Muscle of back (tissue), 13 donors: ENCODE measurements at places on chromosomes 1 and 21. TPM values are rescaled to one million over a fixed set of nuclear protein-coding genes. Genes with fewer than 3 reads are reported as not detected.

Gene TPRG1L
- polyA plus RNA-seq = 31.7 TPM

Gene ZNF648
- polyA plus RNA-seq = 0.05 TPM

Gene KCNN3
- 8.5 TPM for polyA plus RNA-seq

Gene CD1B
- not detected for polyA plus RNA-seq

Gene CD52
- 11.5 TPM for polyA plus RNA-seq

Gene OR2L8
- polyA plus RNA-seq = not detected

Gene CSMD2
- polyA plus RNA-seq = 0.83 TPM

Gene SPRR2G
- not detected for polyA plus RNA-seq

Gene FCRL1
- 1.4 TPM for polyA plus RNA-seq

DNA sequence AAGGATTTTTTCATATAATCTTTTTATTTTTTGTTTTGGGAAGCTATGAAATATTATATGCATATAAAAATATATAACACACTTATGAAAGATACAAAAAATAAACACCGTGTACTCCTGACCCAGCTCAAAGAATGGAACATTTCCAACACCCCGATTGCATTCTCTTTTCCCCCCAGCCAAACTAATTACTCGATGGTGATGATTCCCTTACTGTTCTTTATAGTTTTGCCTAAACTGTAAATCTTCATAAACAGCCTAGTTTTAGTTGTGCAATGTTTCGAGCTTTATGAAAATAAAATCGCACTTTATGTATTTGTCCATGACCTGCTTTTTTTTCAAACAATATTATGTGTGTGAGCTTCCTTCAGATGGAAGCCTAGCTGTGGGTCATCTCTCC, 352.0 kb upstream of the KAZN start:
- DNase-seq = no peak

DNA sequence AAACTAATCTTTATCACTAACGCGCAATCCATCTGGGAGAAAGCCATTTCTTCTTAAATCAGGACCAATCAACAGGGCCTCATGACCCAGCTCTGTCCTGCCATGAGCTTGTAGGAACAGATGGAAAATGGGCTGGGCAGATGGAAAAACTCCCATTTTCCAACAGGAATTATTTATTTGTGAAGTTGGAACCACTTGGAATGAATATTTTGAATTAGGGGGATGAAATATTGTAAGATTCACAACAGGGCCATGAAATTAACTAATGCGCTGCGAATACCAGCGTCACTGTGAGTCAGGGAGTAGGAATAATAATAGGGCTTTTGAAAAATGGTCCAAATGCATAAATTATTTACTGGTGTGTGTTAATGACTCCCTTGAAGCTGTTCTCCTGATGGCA, 53.1 kb upstream of the CYP2J2 start:
- DNase-seq = peak; percentile 37

- no peak for DNase-seq
Measured at GRCh38 chr21:42849759-42850412, 29.5 kb downstream of the WDR4 start.

GRCh38 chr1:225689882-225690459, 37.0 kb upstream of the ENAH start:
- no peak for DNase-seq

DNA sequence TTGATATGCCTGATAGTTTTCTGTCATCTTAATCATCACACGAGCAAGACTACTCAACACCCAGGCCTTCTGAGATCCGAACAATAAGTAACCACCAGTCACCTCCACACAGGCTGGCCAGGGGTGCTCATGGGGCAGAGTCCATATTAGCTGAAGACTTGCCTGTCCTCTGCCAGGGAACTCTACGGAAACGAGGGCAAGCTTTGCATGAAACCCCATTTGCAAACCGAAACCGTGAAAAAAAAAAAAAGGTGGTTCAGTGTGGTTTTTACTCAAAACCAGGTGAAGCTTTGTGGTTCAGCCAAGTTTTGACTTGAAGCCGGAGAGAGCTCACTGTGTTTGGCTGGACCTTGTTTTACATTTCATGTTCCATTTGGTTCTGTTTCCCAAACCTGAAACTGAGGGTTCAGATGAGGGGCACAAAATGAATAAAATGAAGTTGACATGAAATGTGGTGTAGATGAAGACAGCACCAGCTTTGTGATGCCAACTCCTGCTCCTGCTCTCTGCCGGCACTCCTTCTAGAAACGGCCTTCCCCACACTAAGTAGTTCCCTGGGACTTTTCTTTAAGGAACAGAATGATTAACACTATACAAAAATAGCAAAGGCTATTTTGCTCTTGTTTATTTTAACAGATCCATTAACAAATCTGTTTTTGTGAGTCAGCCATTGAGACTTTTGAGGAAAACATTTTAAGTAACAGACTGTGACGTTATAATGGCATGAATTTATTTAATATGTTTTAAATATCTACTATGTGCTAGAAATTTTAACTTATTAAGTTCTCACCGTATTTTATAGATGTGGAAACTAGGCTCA, 74.7 kb downstream of the RUNX1 start:
- no peak for DNase-seq

DNA sequence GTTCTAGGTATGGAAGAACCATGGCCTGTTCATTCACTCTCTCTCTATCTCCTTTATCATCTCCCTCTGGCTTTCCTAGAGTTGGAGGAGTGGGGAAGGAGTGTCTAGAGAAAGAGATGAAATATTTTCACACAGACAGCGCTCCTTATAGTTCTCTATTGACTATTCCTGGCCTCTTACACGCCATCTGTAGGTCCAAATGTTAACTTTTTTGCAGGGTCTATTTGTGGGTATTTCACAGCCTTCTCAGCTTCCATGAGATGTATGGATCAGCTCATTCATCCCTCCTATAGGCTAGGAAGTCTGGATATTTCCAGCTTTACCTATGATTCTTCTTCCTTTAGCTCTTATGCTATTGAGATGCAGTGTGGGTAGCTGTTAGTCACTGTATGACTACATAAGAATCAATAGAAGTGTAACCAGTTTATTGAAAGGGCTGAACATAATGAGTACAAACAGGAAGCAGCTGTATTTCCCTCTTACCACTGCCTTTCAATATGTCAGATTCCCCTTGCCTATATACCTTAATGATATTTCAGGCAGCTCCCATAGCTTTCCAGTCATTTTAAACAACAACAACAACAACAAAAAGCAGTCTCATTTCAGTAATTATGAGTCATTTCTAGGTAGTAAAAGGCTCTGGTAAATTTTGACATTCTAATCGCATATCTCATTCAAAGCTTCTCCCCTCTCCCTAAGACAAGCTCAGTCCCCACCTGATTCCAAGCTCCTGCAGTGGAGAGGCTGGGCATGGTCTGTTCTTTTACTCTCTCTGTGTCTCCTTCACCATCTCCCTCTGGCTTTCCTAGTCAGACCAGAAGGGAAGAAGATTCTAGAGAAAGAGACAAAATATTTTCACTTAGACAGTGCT, 149.5 kb downstream of the TTLL7 start:
- no peak for DNase-seq

- no peak for DNase-seq
Measured at GRCh38 chr1:93701629-93702028, 20.0 kb upstream of the BCAR3 start.

DNA sequence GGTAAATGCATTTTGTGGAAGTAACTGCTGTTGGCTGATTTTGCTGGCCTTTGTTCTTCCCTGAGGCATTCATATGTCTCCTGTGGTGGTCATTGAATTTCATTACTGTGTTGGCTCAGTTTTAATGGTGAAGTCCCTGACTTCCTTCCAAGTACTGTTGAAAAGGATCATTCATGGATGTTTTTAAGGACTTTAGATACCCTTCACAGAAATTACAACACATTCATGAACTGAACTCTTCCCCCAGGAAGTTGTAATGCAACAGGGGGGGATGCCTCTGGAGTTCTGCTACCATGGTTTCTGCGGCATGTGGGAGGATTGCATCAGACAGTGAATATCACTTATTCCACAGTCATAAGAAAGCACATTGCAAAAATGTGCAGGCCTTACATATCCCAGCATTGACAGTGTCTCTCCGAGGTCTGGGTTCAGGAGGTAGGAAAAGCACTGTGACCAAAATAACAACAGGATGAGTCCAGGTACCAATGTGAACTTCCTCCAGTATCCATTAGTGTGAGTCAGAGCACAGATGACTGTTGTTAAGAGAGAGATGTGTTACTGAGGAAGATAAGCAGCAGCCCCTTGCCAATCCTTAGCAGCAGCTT, 2.1 kb upstream of the RAB3GAP2 start:
- peak; percentile 19 for DNase-seq

GRCh38 chr1:24101796-24102586, 9.9 kb downstream of the MYOM3 start:
- DNase-seq = peak; percentile 72

DNA sequence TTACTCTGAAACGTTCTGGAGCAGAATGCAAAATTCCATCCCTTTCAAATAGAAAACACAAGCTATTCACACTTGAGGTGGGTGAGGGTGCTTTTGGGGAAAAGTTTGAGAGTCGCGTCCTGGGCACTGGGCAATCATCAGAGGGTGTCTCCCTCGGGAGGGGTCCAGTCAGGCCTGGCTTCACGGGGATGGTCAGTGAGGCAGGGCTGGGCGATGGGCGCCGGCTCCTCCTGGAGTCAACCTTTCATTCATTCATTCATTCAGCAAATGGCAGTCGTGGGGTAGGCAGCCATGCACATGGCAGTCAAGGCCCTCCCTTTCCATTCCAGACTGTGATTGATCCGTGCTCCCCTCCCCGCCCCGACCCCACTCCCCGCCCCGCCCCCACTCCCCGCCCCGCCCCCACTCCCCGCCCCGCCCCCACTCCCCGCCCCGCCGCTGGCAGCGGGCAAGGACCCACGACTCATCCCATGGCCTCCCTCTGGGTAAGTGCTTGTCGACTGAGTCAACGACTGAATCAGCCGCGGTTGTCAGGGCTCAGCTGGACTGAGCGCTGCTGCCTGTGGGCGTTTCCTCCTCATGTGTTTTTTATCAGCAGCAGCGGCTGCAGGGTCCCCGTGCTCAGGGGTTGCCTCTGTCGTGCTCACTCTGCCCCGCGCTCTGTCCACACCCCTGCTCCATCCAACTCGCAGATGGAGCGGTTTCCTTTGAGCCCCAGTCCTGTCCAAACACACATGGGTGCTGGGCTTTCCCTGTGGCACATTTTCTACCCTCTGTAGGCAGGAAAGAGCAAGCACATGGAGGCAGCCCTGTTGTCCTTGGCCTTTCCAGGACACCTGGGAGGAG, 12.5 kb upstream of the SPSB1 start:
- peak; percentile 77 for DNase-seq

GRCh38 chr1:45815667-45816458, 12.5 kb downstream of the MAST2 start:
- peak; percentile 2 for DNase-seq

DNA sequence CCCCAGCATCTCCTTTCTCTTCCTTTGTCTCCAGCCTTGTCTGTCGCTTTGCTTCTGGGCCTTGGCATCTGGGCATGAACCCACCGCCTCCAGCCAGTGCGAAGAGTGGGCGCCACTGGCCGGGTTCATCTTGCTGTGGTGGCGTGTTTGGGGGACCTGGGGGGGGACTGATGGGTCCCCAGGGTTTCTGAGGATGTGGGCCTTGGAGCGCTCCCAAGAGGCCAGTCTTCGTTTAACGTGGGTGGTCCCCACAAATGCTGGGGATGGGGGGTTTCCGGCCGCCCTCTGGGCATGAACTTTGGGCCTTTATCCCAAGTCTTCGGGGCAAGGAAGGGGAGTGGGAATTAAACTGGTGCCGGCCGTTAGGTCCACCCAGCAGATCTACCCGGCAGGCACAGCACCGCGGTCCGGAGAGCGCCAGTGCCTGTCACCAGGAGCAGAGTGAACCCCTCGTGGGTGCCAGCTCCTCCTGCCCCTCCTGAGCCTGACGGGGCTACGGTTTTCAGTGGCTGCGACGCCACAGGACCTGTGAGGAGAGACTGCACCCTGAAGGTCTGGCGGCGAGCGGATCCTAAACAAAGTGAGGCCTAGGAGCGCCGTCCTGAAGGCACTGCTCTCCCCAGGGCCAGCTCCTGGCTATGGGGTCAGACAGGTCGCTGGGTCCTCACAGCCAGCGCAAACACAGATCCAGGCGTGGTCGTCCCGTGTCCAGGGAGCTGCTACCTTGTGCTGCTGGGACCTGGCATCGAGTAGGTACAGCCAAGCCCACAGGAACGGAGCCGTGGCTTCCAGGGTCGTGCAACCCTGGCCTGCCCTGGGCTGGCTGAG, 12.1 kb upstream of the C1orf174 start:
- no peak for DNase-seq

DNA sequence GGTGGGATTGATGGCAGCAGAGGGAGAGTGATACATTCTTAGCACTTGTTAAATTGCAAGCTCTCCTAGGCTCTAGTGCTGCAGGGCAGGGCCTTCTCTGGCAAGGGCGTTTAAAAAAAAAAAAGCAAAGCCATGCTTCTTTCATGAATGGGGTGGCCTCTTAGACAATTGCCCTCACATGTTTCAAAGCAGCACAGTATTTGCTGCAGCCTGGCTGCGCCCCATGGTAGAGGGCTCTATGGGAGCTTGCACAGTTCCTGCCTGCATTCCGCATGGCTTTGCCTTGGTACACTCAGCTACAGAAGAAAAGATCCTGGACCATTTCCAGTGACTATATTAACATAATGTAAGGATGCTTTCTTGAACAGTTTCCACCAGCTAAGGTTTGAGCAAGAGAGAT, 267.2 kb downstream of the ZNF648 start:
- DNase-seq = no peak

GRCh38 chr1:12630946-12631530, 12.8 kb upstream of the AADACL4 start:
- DNase-seq = no peak

GRCh38 chr1:221511797-221512196, 230.1 kb downstream of the DUSP10 start:
- no peak for DNase-seq

- DNase-seq = no peak
Measured at GRCh38 chr1:35180776-35181374, 12.1 kb downstream of the SFPQ start.

- DNase-seq = no peak
Measured at GRCh38 chr21:34635307-34635706, 20.4 kb upstream of the RCAN1 start.

DNA sequence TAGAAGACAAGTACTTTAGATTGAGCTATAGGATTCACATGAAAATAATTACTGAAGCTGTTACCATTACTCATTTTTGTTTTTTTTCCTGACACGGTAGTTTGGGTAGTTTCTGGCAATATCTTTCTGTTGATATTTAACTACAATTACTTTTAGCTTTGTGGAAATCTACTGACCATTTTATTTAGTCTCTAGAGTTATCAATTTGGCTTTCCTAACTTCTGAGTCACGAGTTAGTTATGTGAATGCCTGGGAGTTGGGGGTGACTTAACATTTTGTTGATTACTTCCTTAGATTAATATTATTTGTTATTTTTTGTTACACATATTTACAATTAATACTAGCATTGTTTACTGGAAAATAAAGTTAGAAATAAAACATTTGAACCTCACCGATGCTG, 160.6 kb downstream of the HMCN1 start:
- peak; percentile 22 for DNase-seq

DNA sequence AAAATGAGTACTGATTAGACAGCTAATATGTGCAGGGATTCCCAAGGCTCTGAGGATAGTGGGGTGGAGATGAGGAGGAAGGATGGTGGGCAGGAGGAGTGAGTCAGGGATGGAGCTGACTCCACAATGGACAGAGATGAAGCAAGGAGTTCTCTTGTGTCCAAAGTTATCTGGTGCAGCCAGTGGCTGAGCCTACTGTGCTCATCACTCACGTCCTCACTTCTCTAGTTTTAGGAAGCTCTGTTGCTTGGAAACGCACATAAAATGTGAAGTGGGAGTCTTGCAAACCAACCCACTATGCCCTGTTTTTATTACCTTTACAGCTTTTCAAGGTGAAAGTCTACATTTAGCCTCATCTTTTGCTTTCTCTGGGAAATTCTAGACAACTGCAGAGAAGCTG, 36.5 kb upstream of the SAMD13 start:
- no peak for DNase-seq
